ENCODE measurements at places on chromosomes 13 and 19.

DNA sequence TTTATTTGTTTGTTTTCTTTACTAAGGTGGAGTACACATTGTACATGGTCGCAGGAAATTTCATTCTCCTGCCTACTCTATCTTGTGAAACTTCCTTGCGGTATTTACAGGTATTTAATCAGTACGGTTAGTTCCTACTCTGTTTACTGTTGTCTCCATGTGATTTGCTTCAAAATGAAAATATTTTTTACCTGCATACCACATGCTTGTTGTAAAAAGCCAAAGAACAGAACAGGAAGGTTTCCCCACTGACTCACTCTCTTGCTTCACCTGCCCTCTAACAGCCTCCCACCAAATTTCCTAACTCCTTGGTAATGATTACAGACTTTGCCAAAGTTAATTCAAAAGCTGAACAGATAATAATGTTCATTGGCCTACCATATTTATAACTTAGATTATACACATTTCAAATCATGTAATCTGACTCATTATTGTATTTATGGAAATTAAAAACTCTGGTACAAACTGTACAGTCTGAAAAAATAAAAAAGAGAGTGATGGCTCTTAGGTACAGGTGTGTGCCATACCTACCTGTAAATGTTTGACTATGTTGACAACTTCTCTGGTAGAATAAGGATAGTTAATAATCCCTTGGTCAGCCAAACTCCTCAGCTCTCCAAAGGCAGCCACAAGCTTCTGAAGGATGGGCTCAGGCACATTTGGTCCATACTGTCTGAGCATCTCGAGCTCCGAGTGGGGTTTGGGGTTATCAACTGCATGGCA lies 239.9 kb downstream of the VWA8 start:
- no peak for DNase-seq

DNA sequence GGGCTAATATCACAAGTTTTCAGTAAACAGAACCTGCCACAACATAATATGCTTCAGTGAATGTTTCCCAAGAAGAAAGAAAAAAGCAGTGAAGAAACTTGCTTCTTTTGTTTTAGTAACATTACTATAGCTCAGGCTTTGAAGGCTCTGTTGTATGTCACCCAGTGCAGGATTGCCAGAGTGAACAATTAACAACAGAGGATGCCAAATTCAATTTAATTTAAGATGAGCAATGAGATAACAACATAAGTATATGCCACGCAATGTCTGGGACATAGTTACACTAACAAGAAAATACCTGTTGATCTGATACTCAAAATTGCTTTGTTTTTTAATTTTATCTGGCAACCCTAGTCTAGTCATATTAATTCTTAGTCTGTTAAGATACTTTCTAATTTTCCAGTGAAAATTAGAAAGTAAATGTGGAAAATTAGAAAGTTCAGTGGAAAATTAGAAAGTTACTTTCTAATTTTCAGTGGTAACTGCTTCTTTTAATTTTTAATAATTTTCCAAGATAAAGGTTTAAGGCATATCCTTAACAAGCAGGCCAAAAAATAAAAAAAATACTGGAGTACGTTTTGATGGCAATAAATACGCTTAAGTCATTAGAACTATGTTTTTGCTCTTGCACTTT lies 336.3 kb downstream of the SLITRK6 start:
- no peak for DNase-seq

GRCh38 chr13:93525087-93525486 lies 298.5 kb downstream of the GPC6 start:
- DNase-seq, result no peak

- DNase-seq, result no peak
Observed at GRCh38 chr13:40137400-40137799, 481.9 kb downstream of the COG6 start.

DNA sequence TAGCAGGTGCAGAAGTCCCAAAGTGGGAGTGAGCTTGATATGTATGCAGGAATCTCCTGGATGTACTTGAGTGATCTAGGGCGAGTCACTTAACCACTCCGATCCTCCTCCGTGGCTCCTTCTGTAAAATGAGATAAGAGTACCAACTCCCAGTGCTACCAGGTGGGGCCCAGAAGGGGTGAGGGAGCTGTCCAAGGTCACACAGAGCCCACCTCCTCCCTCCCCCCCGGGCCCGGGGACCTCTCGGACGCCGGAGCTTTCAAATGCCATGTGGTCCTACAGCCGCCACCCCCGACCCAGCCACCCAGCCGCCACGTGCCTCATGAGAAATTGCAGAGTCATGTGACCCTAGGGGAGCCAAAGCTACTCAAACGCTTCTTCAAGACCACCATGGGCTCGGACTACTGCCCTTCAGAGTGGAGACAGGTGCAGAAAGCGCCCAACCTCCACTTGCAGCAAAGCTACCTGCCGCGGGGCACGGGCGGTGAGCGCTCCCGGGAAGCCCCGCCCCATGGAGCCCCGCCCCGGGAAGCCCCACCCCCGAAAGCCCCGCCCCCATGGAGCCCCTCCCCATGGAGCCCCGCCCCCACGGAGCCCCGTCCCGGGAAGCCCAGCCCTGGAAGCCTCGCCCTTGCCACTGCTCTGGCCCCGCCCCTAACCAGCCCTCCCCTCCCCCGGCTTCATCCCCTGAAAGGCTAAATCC lies 10.1 kb upstream of the ZNF358 start:
- DNase-seq, result peak; percentile 47

DNA sequence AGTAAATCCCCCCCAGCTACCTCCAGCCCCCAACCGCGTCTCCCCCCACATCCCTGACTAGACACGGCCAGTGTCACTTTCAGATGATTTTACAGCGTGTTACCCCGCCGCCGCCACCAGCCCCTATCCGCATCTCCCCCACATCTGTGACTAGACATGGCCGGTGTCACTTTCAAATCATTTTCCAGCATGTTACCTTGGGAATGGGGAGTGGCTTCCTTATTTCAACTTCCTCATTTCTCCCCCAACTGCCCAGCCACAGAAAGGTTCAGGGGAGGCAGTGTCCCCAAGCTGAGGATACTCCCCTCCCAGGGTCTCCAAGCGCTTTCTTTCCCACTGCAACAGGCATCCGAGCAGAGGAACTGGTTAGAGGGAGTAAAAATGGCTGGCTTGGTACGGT lies 18.4 kb downstream of the ADGRL1 start:
- DNase-seq, result no peak

DNA sequence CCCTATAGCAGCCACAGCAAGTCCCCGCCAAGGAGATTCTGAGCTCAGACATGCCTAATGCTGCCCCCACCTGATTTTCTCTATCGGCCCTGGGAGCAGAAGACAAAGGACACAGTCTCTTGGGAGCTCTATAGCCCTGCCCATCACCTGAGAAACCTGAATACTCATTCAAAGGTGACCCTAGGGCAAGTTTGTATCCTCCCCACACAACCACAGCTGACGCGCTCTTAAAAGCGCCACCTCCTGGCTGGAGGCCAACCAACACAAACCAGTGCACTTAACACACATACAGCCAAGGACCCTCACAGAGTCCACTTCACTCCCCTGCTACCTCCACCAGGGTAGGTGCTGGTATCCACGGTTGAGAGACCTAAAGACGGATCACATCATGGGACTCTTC lies 8.8 kb upstream of the IGFL4 start:
- DNase-seq, result peak; percentile 5

GRCh38 chr19:56423276-56423984 lies 19.3 kb downstream of the ZNF583 start:
- DNase-seq, result no peak

- peak; percentile 46 for DNase-seq
Observed at GRCh38 chr19:40596608-40597328, 4.4 kb upstream of the LTBP4 start.

GRCh38 chr13:112209266-112209665 lies 142.3 kb downstream of the SOX1 start:
- no peak for DNase-seq

- no peak for DNase-seq
Observed at GRCh38 chr19:18531485-18531884, 9.6 kb upstream of the ELL start.

- peak; percentile 25 for DNase-seq
Observed at GRCh38 chr19:6735181-6735911, 2.0 kb downstream of the GPR108 start.

GRCh38 chr13:112671359-112671758 lies 18.5 kb upstream of the ATP11A start:
- no peak for DNase-seq

DNA sequence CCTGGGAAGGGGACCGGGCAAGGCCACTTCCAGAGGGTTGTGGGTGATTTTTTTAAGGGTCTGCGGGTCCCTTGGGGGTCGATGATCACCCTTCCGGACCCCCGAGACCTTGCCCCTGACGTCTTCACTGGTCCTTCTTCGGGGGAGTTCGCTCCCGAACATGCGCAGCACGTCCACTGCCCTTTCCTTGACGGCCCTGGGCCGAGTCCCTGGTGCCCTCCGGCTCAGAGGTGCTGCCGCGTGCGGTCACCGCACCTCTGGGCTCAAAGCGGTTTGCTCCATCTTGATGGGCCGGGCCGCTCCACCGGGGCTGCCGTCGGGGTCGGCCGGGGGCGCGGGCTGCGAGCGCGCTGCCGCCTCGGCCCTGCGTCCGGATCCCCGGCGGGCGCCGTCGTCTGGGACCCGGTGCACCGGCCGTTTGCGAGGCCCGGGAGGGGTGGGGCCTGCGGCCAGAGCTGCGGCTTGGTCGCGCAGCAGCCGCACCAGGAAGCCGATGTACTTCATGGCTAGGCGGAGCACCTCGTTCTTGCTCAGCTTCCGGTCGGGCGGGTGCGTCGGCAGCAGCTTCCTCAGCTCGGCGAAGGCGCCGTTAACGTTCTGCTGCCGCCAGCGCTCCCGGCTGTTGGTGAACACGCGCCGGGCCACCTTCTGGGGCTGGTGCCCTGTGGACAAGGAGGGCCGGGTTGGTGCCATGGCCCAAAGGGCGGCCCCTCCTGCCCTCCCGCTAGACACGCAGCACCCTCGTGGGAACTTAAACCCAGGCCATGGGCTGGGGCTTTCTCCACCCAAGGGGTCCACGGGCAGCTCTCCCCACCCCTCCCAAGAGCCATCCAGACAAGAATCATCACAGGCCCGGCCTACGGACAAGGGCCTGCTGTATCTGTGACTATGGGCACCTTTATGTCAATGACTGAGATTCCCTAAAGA lies 3.3 kb downstream of the LYL1 start:
- no peak for DNase-seq
